Activated CD4-positive, alpha-beta T cell treated with anti-CD3 and anti-CD28 coated beads, Interleukin-2, amount 10 ng/mL, durations not matched to agents 24 days and 14 days (primary cell): ENCODE measurements at places on chromosomes 4 and X.

DNA sequence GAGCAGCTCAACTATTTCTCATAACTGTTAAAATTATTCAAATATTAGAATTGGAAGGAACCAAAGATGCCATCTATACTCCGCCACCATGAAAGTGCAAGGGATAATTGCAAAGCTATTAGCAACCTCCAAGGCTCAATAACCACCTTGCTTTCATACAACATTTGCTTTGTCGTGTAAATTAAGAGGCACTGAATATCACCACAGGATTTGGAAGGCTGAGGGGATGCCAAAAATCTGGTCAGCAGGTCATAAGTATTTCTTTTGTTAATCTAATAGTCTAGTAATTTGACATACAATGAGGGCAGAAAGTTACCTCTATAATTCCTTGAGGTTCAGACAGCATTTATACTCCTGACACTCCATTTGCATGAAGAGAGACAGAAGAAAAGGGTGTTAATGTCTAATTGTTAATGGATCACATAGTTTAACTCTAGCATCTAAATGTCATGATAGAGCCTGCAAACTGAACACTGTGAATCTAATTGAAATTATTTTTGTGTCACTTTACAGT is 200.9 kb upstream of the DIAPH2 start:
- DNase-seq = no peak

DNA sequence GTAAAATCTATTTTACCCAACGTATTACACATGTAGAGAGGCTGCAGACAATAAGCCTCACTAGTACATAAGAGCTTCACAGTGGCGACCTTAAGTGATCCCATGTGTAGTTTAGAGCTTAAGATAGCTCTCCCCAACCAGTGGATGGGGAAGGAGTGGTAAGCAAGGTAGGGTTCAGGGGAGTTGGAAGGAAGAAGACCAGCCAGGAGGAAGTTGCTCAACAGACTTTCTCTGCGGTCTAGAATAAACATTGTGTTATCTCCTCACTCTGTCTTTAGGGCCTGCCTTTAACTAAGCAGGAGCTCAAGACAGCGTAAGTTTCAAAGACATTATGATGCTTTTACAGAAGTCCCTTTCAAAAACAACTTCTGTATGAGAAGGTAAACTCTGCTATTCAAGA is 16.8 kb downstream of the MEPE start:
- DNase-seq = no peak

DNA sequence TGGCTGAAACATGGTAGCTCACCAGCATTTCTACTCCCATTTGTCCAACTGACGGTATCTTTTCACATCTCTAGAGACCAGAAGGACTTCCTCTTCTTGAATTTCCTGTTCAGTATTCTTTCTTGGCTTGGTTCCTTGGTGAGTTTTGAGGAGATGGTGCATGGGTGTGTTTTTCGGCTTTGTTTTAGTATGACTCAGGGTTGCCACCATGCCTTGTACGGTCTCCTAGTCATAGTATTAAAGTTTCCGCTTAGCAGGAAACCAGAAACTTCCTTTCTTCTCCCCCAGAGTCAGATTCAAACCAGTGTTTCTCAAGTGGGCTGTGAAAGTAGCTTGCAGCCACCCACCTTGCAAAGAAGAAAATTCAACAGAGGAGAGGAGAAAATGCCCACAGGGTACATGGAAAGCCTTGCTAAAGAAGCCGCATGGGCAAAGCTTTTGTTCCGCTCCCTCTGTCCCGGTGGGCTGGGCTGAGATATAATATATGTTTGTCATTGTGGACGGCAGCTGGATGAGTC is 5.7 kb downstream of the CD99 start:
- DNase-seq = peak; percentile 89

- no peak for DNase-seq
Observed at GRCh38 chr4:96775501-96775900, 935.6 kb downstream of the PDHA2 start.

DNA sequence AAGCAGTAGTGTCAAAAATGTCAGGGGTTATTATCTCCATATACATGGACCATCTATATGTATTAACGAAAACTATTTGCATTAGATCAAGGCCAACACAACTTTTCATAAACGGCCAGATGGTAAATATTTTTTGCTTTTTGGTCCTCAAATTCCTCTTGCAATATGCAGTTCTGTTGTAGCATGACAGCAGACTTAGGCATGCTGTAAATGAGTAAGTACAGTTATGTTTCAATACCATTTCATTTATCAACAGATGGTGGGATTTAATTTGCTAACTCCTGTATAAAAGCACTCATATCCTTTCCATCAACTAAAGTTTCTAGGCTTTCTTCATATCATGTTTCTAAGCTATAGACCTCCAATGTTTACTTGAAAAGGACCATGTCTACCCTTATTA is 208.1 kb downstream of the ANKRD50 start:
- no peak for DNase-seq

GRCh38 chr4:24140892-24141291 is 251.0 kb upstream of the PPARGC1A start:
- DNase-seq = no peak

DNA sequence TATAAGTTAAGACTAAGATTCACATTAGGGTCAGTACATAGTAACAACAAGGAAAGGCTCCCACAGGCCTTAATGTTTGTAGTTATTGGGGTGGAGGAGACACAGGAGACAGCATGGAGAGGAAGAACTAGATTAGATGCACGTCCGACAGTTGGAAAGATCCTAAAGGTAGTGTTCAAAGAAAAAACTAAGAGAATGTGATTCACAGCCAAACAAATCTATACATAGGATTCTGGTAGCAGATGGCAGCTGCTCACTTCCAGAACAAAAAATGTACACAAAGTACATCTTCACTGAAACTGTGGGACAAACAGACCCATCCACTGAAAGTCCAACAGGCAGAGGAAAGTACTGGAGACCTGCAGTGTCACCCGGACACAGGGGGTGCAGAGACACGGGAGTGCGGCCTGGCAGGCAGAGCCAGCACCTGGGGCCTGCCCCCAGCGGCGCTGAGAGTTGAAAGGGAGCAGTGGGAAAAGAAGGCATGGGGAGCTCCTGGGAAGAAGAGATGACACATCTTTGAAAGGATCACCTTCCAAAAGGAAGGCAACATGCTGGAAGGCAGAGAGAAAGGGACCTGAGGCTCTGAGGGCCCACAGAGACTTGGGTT is 40.0 kb downstream of the NELFA start:
- DNase-seq = no peak

DNA sequence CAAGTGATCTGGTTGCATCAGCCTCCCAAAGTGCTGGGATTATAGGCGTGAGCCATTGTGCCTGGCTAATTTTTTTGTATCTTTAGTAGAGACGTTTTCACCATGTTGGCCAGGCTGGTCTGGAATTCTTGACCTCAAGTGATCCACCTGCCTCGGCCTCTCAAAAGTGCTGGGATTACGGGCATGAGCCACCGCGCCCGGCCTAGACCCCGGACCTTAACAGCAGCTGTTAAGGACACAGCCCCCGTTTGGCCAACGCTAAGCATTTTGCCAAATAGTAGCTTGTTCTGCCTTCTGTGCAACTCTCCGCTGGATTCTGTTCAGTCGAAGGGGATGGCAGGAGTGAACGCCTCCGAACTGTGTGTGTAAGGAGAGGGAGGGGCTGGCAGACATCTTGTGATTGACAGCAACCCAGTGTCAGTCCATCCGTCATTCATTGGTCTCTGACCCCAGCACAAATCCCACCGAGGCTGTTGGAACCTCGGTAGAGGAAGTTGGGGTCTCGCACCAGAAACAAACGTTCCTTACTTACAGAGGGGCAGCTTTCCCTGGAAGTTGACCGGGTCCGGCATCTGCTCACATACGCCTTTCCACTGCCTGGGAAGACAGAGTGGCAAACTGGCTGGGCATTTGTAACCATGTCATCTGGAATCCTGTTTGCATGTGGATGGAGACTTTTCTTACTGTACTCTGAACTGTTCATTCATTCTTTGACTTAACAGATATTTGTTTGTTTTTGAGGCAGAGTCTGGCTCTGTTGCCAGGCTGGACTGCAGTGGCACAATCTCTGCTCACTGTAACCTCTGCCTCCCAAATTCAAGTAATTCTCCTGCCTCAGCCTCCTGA is 69.4 kb downstream of the TRAPPC11 start:
- DNase-seq = no peak
